ENCODE measurements at places on chromosomes 3 and 15.

GRCh38 chr3:82416830-82417229 is 655.4 kb upstream of the GBE1 start:
- DNase-seq, result no peak

DNA sequence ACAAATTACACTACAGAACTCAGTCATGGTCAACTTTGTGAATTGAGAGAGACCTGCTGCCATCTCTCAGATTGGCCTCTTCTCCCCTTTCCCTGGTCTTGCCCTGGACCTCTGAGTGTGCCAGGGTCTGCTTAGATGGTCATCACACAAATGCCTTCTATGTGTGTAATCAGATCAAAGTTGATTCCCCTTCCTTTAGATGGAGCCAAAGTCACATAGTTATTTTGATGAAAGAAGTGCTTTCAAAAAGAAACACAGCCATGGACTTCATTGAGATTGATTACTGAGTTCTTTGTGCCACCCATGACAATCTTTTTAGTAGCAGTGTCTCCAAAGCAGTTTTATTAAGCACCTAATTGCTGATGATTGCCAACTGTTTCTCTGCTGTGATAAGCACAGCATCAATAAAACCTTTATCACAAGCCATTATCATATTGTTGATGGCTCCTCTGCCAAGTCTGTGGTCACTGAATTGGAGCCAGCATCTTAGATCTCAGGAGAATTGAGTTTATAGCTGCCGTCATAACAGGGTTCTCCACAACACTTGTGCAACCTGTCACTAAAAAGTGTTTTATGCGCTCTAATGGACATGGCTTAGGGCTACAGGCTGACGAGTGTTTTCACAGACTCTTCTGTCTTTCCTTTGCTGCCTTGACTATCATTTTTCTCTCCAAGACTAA is 149.7 kb upstream of the NUDT16 start:
- DNase-seq, result no peak

GRCh38 chr3:46194868-46195553 is 13.1 kb downstream of the CCR1 start:
- DNase-seq, result no peak

DNA sequence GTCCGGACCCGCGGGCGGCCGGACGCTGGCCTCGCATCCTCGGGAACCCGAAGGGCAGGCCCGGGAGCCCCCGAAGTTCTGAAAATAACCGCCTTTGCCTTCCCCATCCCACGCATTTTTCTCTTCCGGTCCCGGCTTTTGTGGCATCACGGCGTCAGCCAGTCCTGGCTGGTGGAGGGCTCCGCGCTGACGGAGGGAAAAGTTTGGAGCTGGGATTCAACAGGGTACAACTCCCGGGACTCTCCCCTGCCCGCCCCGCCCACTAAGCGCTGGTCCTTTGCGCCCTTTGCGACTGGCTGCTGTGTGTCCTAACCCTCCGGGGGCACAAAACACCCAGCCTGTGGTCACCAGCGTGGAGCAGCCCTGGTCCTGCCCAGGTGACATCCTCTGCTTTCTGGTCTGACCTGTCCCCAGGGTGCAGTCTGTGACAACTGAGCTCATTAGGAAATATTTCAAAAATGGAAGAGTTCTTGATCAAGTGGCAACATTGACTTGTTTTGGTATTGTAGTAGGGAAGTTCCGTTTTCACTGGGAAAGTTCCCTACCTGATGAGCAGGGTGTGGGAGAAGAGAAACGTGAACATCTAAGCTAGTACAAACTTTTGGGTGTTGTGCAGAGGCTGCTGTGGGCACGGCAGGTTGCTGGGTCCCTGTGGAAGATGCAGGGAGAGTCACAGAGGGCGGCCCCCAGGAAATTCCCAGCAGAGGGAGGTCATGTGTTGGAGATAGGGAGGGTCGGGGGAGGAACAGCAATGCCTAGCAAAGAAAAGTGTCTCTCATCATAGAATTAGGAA is 775 bp downstream of the ARNT2 start:
- no peak for DNase-seq

DNA sequence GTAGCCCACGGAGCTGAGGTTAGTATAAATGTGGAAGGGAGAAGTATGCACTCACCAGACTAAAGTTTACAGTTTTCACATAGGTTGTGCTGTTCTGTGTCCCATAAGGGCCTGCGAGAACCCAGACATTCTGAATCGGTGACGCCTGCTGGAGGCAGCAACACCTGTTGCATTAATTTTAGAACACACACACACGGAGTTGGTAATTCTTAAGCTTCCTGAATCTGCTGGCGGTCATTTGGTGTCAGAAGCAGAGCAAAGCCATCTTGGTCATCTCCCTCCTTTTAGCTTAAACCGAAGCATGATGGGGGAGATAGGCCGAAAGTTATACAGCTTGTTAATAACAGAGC is 41.1 kb upstream of the AP3B2 start:
- no peak for DNase-seq

DNA sequence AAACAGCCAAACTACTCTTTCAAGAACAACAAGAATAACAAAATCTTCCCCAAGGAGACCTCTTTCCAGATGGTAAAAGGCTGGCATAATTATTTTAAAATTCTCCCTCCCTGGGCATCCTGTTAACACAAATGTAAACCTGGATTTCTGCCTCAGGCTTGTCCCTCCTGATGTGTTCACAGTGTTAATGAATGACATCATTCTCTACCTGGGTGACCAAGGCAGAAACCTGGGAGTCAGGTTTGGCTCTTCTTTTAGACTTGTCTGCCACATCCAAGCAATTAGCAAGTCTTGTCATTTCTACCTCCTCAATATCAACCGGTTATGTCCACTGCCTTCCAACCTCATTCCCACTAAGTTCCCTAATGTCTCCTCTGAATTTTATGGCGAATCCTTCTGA is 368.7 kb upstream of the TBL1XR1 start:
- DNase-seq, result no peak

DNA sequence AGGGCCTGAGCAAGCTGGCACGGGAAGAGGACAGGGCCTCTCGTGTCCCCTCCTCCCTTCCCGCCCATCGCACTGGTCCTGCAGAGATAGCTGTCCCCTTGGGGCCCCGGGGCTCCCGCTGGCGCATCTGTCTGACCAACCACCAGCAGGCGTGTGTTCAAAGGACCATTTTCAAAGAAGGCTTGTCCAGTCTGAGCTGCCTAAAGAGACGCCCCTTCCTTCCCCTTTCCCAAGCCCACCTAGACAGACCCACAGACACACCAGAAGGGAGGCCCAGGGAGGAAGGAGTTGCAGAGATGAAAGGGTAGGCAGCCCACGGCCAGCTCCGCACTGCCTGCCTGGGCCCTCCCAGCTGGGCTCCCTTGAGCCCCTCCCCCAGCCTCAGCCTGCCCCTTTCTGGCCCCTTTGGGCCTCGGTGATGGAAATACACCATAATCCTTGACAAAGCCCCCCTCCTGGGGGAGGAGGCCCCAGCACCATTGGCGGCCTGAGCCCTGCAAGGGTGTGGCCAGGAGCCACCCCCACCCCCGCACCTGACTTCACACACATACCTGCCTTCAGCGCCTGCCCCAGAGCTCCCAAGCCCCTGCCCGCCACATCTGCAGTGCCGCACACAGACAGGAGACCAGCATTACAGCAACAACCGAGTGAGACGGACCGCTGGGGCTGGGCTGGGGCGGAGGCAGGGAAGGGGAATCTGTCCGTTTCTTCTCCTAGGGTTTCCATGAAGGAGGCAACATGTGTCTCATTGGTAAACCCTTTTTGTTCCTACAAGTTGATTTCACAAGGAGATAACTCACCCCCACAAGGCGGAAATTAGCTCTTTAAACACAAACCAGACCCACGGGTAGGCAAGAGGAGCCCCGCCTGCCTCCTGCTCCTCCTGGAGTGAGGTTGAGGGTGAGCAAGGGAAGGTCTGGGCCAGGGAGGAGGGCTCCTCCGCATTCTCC is at the start of gene STRA6:
TSS of gene STRA6 (minus strand) at position 336 of the 950 bp plus-strand sequence. CDS start 520 bp downstream, outside the sequence.
- DNase-seq, result no peak

DNA sequence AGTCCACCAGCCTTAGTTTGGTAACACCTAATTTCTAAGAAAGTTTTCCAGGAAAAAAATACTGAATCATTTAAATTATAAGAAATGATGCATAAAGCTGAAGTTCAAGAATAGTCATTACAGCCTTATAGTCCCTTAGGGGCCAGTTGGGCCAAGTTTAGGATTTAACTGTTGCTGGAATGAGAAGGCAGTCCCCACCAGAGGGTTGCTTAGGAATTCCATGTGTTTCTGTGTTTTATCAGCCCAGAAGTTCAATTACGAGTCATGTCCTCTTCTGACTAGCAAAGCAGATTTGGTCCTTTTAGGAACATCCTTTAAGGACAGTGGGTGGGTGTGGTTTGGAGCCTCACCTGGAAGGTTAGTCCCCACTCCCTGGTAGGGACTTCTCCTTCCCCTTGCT is 57.0 kb upstream of the NR2E3 start:
- no peak for DNase-seq

- DNase-seq, result no peak
These were observed 185.8 kb upstream of the ROBO1 start for GRCh38 chr3:79953591-79954101.

DNA sequence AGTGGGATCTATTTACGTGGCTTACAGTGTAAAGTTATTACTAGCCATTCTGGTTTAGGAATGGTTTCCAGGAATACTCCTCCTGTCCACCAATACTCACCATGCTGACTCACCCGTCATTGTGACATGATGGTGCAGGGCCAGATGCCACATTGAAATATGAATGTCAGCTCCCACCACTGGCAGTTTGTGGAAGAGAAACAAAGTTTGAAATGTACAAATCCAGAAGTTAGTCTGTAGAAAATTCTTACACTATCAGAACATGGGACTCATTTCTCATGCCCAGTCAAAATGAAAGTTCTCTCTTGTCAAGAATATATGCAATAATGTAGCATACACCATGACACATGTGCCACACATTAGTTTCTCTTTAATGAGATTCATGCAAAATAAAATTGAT is 14.4 kb upstream of the TSPAN3 start:
- DNase-seq, result no peak

DNA sequence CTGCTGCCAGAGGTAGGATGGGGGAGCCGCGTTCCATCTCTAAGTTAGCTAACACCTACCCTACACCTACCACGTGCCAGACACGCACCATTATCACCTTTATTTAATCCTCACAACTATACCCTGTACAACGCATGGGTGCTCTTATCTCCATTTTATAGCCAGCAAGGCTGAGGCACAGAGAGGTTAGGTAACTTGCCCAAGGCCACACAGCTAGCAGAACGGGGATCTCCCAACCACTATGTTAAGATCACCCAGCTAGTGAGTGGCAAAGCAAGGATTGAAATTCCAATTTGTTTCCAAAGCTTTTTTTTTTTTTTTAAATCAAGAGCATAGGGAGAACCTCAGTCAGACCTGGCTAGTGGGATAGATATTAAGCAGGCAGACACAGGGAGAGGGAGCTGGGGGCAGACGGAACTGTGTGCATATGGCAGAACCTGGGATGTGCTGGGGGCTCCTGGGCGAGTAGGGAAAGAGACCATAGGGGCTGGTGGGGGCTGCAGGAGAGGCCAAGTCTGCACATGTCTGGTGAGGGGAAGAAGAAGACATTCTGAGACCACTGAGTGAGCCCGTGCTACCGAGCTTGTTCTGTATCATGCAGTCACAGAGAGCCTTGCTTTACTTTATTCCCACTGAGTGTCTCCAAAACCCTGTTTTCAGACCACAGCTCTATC is 196.3 kb upstream of the TPM1 start:
- DNase-seq, result no peak

DNA sequence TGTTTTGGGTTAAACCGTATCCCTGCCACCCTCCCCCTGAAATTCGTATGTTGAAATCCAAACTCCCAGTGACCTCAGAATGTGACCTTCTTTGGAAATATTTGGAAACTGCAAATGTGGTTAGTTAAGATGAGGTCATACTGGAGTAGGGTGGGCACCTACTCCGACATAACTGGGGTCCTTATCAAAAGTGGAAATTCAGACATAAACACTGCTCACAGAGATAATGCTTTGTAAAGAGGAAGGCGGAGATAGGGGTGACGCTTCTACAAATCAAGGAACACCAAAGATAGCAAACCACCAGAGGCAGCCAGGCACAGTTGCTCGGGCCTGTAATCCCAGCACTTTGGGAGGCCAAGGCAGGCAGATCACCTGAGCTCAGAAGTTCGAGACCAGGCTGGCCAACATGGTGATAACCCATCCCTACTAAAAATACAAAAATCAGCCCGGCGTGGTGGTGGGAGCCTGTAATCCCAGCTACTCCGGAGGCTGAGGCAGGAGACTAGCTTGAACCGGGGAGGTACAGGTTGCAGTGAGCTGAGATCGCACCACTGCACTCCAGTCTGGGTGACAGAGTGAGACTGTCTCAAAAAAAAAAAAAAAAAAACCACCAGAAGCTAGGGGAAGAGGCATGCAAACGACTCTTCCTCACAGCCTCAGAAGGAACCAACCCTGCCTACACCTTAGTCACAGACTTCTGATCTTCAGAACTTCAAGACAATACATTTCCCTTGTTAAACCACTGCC is 51.1 kb upstream of the CHD2 start:
- peak; percentile 70 for DNase-seq

GRCh38 chr3:131551761-131552160 is 49.0 kb upstream of the MRPL3 start:
- DNase-seq, result no peak

GRCh38 chr3:142282503-142282902 is 57.1 kb upstream of the GK5 start:
- DNase-seq, result no peak
